ENCODE measurements at places on chromosomes 1 and 21.

DNA sequence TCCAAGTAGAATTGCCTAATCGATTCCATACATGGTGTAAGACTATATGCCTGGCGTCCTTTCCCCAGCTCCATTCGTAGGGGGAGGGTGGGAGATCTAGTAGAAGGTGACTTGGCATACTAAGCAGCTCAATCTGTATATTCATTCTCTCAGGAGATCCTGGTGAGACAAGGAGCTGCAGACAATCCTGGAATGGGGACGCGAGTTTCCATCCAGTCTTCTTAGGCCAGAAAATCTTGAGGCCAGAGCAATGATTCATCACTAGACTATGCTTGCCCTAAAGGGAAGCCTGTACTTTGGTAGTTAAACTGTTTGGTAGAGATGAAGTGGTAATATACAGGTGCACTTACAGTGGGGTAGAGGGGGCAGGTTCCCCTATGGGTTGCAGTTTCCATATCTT, 468.7 kb downstream of the ADGRL2 start:
- DNase-seq = no peak

DNA sequence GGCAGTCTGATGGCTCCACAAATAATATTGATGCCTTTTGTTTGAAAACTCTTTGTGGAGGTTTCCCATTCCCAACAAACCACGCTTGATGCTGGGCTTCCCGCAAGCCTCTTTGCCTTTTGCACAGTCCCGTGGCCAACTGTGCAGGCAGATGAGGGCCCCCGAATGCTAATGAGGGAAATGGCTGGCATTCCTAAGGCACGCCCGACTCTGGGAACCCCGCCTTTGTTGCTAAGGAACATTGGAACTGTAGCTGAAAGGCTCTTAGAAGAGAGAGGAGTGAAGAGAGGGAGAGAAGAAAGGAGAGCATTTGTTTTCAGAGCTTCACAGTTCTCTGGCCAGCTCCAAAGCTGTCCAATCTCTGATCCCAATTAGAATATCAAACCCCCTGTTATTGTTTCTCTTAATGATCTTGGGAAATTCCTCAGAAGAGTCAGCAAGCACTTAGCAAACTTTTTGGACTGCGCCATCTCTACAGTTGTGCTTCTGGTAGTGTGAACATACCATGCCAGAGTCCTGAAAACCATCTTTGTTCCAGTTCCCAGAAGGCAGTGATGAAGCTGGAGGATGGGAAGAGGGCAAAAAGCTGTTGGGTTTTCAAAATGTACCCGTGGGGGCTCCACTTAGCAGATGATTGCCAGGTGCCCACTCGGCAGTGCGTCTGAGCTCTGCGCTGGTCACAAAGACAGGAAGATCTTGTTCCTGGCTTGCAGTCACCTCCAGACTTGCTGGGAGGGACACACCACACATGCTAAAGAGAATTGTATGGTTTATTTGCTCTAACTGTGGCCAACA, 60.1 kb upstream of the CYP2J2 start:
- no peak for DNase-seq

DNA sequence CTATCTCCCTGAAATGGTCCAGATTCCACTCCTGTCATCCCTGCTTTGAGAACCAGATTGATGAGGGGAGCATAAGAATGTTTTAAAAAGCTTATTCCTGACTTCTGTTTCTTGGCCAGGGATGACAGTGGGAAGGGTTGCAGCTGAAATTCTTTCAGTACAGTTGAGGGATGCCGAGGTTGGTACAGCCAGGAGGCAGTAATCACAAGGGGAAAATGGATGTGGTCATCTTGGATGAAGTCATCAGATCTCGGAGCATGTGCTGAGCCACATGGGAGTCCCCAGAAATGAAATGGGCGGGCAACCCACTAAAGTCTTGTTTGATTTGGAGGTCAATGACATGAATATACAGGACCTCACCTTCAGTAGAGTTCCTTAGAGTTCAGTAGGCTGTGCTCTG, 18.7 kb upstream of the PLA2G2E start:
- DNase-seq = no peak

- DNase-seq = no peak
Observed at GRCh38 chr1:40853885-40854170, 8.3 kb downstream of the CITED4 start.

- DNase-seq = no peak
Observed at GRCh38 chr1:65564493-65564892, 144.0 kb downstream of the LEPR start.

DNA sequence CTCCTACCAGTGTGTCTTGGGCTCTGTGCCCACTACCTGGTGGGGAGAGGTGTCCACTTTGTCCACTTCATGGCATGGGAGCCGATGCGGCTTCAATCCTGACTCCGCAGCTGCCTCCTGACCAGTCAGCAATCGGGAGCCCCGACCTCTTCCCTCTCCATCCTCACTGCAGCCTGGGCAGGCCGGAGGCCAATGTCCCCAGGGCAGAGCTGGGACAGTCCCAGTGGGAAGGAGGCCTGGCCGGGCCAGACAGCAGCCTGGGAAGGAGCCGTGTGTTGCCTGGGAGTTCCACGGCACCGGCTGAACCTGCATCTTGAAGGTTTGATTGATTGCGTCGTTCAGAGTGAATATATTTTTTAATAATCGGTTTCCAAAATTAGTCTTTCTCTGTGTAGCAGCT, 330.9 kb upstream of the VAMP3 start:
- no peak for DNase-seq

- DNase-seq = no peak
Observed at GRCh38 chr1:15577691-15578090, 7.2 kb downstream of the AGMAT start.

DNA sequence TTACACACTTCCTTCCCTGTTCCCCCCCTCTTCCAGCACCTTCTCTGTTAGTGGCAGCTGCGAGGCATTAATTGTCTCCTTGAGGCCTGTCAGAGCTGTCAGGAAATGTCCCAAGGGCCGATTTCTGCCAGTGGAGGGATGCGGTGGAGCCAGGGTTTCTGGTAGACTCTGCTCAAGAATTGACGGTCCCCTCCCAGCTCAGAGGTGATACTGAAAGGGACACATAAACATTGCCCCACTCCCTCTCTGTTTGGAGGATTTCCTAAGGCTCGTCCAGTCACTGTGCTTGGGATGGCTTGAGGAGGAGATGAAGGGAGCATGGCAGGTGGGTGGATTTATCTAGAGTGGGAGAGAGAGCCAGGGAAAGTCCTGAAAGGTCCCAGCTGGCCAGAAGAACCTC, 61.4 kb upstream of the CD34 start:
- DNase-seq = no peak
